ENCODE measurements at places on chromosomes 7 and 10. TPM values are rescaled to one million over a fixed set of nuclear protein-coding genes. Genes with fewer than 3 reads are reported as not detected.

- no peak for DNase-seq
Measured at GRCh38 chr10:127215866-127216265, 19.5 kb upstream of the INSYN2A start.

Gene ASB15
- polyA plus RNA-seq: not detected

Gene FOXP2
- polyA plus RNA-seq: 73.4 TPM

DNA sequence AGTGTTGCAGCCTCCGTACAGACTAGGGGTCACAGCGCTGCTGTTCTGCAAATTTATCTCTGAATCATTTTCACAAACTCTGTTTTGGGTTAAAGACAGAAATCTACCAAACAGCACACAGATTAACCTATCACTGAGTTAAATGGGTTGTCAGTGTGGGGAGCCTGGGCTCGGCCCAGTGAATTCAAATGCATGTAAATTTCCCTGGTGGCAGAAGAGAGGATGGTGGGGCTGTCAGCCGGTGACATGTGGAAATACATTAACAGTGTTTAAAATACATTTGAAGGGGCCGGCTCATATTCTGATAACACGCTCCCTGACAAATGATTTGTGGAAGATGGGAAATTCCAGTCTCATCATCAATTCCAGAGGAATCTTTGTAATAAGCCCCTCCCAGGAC, 309.6 kb upstream of the MKI67 start:
- DNase-seq: no peak

Gene TCAF2
- 5.6 TPM for polyA plus RNA-seq

GRCh38 chr7:31958226-31958625, 112.0 kb downstream of the PDE1C start:
- no peak for DNase-seq

DNA sequence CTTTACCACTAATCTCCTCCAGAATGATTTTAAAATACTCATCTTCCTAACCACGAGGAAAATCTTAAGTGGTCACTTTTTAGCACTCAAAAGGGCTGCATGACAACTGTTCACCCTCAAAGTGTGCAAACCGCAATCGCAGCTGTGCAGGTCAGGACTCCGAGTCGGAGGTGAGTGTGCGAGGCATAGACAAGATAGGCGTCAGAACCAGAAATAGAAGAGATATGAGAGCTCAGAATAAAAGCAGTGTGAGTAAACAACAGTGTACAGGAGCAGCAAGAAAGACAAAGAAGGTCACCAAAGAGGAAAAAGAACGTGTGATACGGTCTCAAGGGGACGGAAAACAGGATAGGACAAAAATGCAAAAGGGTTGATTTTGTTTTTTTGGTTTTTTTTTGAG, 17.5 kb upstream of the ENO4 start:
- no peak for DNase-seq

GRCh38 chr10:14296065-14296709, 34.5 kb downstream of the FRMD4A start:
- DNase-seq: no peak

Gene CCSER2
- 33.7 TPM for polyA plus RNA-seq

DNA sequence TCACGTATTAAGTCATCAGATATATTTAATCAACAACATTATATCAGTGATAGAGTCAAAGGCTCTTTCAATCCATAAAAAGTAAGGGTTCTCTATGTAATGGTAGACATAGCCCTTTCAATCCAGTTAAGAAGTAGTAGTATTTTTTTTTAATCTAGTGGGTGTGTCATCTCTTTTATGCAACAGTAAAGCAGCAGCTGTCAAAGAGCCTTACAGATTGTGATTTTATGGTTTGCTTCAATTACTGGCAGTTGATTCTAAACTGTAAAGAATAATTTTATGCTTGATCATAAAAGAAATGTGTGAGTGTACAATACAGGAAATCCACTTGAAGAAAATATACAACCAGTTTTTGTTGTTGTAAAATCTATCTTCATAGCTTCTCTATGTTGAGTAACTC, 902.6 kb upstream of the MBL2 start:
- no peak for DNase-seq

DNA sequence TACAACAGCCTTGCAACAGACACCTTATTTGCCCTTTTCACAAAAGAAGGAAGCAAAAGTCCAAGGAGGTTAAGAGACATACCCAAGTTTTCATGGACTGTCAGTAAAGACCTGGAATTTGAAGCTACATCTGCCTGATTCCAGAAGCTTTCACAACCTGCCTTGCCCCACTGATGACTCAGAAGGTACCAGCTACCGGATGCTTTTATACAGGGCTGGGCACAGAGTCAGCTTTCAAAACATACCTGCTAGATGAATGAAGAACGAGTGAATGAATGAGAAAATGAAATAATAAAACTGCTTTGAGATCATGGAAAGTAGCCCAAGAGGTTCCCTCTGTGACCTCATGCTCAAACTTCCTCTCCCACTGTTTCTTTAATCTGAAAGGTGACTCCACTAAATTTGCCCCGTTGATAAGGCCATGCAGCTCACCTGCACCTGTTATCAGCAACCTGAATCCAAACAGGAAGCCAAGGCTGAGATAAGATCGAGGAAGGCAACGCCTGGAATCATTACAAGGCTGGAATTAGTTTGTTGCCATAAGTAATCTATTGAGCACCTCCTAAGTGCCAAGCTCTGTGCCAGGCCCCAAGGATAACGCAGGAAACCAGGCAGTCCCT, 151.5 kb downstream of the WDR11 start:
- DNase-seq: no peak

GRCh38 chr7:51189777-51190176, 126.8 kb downstream of the COBL start:
- DNase-seq: no peak

DNA sequence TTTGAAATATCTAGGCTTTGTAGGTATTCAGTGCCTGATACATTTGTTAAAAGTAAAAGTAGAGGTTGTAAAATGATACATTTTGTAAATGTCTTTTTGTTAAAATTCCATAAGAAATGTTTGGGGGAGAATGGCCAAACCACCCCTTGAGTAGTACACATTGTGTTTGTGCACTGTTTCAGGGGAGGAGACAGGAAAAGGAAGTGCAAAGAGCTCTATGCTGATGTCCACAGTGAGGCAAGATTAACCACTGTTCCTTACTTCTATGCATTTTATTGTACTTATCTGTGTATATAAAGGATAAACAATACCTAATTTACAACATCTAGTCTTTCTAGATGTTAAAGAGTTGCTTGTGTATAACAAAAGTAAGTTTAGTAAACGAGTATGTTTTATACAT, 7.4 kb upstream of the CYCS start:
- no peak for DNase-seq

- DNase-seq: no peak
Measured at GRCh38 chr7:148723846-148724245, 25.1 kb downstream of the CUL1 start.

DNA sequence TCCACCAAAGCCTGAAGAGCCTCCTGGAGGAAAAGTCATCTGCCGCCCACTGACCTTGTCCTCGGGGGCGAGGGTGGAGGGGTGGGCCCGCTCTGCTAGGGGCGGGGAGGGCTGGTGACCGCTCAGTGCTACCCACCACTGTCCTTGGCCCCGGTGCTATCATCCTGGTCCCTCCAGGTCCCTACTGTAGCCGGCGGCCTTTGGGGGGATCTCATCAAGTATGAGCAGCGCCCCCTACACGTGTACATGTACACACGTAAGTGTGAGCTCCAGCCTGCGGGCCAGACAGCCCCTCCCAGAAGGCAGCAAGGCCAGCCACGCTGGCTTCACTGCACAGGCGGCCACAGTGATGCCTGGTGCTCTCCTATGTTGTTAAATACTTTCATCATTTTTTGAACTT, 19.6 kb downstream of the TTYH3 start:
- no peak for DNase-seq

GRCh38 chr10:89692416-89692815, 9.0 kb upstream of the KIF20B start:
- no peak for DNase-seq

DNA sequence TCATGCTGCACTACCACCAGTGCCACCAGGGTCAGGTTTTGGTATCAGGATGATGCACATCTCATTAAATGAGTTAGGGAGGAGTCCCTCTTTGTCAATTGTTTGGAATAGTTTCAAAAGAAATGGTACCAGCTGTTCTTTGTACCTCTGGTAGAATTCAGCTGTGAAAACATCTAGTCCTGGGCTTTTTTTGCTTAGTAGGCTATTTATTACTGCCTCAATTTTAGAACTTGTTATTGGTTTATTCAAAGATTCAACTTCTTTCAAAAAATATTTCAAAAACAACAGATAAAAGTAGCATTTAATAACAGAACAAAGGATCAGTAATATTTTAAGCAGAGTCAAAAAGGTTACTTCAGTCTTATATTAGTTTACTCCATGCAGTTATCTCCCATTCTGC, 6.4 kb upstream of the ZNF716 start:
- DNase-seq: no peak

DNA sequence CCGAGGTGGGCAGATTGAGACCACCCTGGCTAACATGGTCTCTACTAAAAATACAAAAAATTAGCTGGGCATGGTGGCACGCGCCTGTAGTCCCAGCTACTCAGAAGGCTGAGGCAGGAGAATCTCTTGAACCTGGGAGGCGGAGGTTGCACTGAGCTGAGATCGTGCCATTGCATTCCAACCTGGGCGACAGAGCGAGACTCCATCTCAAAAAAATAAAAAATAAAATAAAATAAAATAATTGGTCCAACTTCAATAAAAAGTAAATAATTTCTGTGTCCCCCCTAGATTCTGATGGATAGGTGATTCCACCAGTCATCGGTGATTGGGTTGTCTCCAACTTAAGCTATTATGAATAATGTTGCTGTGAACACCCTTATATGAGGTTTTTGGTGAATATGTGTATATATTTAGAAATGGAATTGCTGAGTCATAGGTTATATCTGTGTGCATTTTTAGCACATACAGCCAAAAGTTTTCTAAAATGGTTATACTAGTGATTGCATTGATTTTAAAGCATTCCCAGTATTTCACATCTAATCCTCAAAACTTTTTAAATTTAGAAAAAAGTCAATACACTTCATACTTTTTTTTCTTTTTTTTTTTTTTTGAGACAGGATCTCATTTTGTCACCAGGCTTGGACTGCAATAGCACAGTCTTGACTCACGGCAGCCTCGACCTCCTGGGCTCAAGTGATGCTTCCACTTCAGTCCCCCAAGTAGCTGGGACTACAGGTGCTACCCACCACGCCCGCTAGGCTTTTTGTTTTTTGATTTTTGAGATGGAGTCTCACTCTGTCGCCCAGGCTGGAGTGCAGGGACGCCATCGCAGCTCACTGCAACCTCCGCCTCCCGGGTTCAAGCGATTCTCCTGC, 13.7 kb upstream of the SRPK2 start:
- no peak for DNase-seq

Gene MALRD1
- 5.2 TPM for polyA plus RNA-seq

Gene PPP1R3A
- 2.0 TPM for polyA plus RNA-seq

DNA sequence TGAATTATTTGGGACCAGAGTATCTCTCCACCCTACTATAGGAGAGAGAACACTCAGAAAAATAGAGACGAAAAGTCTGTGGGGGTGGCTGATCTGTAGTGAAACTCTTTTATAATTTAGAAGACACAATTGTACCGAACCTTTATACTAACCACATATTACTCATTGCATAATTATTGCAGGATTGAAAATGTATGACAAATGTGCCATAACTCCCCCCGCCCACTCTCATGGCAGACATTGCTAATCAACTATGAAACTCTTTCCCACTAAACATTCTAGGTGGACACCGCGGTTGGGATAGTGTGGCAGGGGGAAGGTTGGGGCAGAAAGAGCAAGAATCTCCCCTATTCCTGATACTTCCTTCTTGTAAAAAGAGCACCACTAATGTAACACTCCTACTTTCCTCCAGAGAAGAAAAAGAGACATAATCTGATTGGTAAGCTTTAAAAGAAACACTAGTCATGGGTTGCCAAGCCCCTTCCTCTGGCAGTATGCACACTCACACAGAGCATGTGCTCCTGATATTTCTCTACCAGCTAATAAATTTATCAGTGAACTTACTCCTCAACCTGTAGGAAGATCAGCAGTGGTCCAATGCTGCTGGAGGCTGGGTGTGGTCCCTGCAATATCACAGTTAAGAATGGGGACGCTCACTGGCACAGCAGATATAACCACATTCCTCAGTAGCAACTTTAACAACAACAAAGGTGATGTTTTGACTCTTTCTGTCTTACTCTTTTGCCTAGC, 18.7 kb upstream of the ARID5B start:
- DNase-seq: no peak

Gene LFNG
- 12.5 TPM for polyA plus RNA-seq

GRCh38 chr10:80411267-80411668, 2.9 kb downstream of the PRXL2A start:
- DNase-seq: no peak

DNA sequence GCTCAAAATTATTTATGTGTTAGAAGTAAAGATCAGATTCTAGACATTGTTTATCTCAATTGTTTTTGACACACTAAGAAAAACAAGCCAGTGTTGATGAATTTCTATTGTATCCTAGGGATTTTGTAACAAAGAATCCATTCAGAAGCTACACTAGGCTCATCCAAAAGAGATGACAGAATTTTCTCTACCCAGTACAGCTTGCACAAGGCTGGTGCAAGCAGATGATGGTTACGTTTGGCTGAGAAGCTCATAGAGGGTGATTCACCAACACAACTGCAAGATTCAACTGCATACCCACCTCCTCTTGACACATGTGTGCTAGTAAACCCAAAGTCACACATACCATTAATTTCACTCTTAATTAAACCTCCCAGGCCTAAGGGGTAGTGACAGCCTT, 20.8 kb downstream of the GRM3 start:
- DNase-seq: no peak

DNA sequence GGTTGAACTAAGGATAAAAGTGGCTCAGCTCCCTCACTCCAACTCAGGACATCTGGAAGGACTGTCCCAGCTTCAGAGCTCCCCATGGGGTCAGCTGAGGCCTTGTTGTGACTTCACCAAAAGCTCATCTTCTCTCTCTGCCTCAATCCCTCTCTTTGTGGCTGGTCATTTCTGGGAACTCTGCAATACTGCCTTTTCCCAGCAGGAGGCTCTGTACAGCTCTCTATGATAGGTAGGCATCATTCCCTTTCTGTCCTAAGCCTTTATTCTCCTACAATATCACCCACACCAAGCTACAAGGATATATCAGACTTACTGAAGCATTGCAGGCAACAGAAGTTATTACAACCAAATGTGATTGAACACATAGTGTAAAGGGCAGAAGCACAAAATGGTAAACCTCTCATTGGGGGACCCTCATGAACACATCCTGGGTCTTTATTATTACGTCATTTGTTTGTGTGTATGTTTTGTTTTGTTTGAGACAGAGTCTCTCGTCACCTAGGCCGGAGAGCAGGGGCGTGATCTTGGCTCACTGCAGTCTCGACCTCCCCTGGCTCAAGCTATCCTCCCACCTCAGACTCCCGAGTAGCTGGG, 36.7 kb upstream of the PRPS1L1 start:
- no peak for DNase-seq

DNA sequence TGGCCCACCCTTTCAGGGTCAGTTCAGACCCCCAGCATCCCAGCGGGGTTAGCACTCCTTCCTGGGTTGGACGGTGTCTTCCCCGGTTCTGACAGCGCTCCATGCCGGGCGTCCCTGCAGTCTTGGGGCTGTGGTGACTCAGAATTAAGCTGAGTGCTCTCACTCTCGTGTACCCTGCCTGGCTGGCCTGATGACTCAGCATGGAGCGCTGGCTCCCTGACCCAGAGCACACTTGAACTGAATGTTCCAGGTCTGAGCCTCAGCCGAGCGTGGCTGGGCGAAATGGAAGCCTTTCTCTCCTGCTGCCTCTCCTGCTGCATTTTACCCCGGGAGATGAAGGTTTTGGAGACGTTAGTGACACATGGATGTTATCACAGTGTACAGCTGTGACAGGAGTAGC, 7.1 kb downstream of the BAG3 start:
- peak; percentile 92 for DNase-seq

GRCh38 chr10:93458821-93459257, 23.3 kb downstream of the MYOF start:
- DNase-seq: peak; percentile 89
